ENCODE measurements at places on chromosomes 1 and 21.

DNA sequence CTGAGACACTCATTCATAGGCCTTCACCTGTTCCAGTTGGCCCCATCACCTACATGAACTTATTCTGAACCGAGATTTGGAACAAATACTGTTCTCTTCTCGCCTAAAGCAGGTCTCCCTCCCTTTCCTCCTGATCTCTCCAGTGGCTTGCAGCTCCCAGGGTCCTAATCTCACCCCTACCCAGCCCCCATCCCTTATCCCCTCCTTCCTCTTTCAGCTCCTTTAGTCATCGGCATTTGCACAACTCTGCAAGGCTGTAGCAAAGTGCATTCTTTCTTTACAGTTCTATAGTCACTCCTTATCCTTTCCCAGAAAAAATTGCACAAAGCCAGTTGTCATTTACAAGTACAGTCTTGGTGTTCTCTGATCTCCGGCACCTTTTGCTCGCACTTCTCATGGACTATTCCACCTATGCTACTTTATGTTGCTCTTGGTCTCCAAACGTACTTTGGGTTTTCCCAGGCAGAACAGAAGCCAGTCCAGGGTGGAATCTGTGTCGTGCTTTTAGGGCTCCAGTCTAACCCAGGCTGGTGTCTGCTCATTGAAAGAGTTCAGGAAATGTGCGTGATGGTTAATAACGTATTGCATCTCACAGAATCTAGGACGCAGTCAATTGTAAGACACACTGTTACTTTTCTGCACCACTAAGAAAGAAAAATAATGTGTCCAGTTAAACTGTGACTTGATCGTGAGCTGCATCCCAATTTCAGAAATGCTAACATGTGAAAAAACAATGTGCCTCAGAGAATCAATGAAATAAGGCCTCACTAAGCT, 965 bp downstream of the ABCA4 start:
- no peak for DNase-seq

- DNase-seq = peak; percentile 59
Observed at GRCh38 chr1:17066361-17067068, 12.7 kb upstream of the SDHB start.

GRCh38 chr1:35563166-35563565, 5.6 kb downstream of the NCDN start:
- DNase-seq = no peak

DNA sequence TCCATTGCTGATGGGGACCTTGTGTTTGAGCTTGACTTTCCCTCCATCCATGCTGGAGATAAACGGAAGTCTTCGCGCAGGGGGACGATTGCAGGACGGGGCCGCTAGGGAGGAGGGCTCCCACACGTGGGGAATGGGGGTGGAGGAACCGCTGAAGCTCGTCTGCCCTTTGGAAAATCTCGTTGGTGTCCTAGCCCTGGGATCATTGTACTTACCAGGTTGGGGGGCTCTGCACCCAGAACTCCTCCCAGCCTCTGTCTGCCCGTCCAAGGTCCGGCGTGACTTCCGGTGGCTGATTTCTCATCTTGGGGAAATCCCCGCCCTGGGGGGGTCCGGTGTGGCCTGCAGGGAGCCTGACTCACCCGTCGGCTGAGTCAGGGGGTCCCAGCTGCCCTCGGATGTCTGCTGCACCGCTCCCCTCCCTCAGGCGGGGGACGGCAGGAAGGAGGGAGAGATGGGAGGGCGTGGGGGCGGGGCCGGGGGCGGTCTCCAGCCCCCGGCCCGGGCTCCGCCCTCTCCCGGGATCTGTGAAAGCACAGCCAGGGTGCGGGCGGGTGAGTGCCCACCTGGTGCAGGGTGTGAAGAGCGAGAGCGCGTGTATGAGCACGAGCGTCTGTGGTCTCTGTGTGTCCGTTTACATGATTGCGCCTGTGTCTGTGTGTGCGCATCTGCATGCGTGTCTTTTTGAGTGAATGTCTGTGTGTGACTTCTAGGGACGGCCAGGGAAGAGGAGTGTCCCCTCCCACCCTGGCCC, 35.8 kb downstream of the PIK3CD start:
- peak; percentile 72 for DNase-seq

DNA sequence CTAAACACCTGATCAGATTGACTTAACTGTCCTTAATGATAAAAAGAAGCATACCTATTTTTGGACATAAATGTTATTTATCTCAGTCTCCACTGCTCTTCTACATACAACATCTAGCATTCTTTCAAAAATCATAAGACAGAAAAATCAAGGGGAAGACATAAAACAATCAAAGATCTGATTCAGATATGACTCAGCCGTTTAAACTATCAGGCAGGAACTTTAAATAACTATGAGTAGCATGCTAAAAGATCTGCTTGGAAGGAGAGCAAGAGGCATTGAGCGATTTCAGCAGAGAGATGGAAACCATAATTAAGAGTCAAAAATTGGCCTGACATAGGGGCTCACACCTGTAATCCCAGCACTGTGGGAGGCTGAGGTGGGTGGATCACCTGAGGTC, 27.2 kb upstream of the SLC22A15 start:
- no peak for DNase-seq

- no peak for DNase-seq
Observed at GRCh38 chr1:212364985-212365384, 49.7 kb downstream of the PACC1 start.

DNA sequence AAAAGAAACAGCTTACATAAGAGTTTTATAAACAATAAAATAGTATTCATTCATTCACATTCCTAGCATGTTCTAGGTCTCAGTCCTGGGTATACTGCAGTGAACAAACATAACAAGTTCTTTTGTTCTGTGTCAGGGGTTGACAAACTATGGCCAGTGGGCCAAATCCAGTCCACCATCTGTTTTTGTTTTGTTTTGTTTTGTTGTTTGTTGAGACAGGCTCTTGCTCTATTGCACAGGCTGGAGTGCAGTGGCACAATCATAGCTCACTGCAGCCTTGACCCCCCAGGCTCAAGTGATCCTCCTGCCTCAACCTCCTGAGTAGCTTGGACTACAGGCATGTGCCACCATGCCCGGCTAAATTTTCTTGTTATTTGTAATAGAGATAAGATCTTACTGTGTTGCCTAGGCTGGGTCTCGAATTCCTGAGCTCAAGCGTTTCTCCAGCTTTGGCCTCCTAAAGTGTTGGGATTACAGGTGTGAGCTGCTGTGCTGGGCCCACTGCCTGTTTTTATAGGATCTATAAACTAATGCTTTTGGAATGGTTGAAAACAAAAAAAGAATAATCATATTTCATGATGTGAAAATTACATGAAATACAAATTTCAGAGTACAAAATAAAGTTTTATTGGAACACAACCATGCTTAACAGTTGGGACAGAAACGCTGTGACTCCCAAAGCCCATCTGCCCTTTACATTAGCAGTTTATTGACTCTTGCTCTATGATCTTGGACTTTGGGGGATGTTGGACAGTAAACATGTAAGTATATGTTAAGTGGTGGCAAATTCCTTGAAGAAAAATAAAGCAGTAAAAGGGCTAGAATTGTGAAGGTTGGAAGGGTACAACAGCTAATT, 17.9 kb downstream of the CAPZA1 start:
- DNase-seq = no peak

- no peak for DNase-seq
Observed at GRCh38 chr1:228350179-228350742, 56.4 kb downstream of the TRIM11 start.

DNA sequence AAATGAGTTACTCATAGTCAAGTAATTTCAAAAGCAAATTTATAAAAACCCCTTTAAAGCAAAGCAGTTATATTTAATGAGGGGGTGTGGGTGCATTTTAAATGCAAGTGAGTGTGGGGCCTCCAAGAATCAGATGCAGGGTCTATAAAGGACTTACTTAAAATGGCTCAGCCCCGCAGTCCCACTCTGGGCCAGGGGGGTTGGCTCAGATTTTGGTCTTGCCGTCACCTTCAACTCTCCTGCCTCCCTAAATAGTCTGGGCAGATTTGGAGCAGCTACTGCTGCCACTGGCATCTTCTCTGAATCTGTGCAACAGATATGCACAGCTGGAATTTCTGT, 16.2 kb downstream of the AMPD2 start:
- no peak for DNase-seq

- no peak for DNase-seq
Observed at GRCh38 chr1:23007106-23007505, 8.5 kb downstream of the TEX46 start.

DNA sequence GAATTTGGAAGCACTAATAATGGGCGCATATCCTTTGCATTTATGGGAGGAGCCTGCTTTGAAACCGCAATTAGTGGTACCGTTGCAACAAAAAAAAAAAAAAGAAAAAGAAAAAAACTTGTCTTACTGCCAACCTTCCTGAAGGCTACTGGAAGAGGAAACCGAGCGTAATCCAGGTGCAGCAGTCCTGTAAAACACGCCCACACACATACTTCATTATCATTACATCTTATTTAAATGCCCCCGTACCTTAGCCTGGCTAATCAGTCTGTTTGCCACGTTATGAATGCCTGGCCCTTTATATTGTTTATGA, 686 bp upstream of the ZNF281 start:
- no peak for DNase-seq

DNA sequence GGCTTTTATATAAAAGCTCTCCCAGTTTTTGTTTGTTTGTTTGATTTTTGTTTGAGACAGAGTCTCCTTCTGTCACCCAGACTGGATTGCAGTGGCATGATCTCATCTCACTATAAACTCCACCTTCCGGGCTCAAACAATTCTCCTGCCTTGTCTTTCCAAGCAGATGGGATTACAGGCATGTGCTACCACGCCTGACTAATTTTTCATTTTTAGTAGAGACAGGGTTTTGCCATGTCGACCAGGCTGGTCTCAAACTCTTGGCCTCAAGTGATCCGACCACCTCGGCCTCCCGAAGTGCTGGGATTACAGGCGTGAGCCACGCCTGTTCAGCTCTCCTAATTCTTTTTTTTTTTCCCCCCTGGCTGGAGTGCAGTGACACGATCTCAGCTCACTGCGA, 4.4 kb downstream of the PCAT6 start:
- no peak for DNase-seq

DNA sequence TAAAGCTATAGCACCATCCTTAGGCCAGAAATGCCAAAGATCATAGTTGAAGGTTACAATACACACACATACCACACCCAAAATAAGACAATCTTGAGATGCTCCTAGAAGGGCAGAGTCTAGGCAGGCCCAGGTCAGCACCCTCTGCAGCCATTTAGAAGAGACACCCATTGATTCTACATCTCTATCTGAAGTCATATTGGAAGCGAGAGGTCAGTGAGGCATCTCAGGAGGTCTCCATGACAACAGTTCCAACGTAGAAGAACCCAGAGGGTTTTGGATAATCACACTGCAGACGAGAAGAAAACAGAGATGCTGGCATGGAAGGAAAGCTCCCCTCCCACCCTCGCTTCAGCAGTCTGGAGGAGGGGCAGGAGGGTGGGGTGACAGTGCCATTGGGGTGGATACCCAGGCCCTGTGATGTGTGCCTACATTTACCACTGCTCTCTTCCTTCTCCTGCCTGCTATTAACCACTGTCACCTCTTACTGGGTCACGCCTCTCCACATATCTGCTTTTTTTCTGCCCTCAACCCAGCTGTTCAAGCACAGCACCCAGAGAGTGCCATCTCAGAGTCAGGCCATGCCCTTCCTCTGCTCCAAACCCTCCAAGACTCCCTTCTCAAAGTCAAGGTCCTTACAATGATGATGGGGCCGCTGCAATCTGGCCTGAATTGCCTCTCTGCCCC, 6.2 kb downstream of the TMCO4 start:
- no peak for DNase-seq

DNA sequence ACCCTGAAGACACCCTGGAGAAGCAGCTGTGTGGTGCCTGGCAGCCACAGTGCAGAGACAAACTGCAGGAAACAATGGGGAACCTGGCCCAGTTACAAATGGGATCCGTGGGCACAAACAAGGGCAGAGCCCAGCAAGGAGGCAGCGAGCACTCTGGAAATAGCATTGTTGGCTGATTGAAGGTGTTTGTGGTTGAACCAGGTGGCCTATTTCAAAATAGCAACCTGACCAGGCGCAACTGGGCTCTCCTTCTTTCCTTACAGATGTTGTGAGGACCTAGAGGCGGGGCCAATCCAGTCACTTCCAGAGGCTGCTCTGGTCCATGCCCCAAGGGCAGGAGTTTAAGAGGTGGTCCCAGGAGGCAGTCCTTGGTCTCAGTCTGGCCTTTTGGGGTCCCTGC, 21.7 kb upstream of the ZBTB21 start:
- DNase-seq = no peak

- no peak for DNase-seq
Observed at GRCh38 chr1:98947071-98947470, 57.6 kb downstream of the PLPPR5 start.

DNA sequence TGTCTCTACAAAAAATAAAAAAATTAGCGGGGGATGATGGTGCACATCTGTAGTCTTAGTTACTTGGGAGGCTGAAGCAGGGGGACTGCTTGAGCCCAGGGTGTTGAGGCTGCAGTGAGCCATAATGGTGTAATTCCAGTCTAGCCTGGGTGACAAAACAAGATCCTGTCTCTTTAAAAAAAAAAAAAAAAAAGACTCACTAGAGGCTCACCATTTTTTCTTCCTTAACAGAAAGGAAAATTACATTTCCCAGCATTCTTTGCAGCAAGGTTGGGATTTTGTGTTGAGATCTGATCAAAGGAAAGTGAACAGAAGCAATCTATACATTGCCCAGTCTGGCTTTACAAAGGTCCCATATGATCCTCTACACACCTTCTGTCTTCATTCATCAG, 21.5 kb downstream of the GFI1 start:
- no peak for DNase-seq

DNA sequence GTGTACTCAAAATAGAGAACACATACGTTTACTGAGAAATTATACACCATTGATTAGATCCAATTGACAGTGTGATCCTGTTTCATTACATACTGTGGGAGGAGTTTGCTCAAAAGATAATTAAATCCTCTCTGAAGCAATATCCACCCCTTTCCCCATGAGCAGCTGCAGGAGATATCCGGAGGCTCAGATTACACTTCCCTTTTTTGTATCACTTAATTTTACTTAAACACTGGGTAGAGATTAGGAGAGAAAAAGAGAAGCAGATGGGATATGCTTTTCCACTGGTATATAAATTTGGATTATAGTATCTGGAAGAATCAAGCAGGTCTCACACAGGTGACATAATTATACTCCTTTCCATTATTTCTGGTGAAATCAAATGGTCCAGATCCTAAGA, 333.3 kb upstream of the ZRANB2 start:
- peak; percentile 35 for DNase-seq

GRCh38 chr1:196558411-196558810, 49.8 kb downstream of the KCNT2 start:
- peak; percentile 24 for DNase-seq

DNA sequence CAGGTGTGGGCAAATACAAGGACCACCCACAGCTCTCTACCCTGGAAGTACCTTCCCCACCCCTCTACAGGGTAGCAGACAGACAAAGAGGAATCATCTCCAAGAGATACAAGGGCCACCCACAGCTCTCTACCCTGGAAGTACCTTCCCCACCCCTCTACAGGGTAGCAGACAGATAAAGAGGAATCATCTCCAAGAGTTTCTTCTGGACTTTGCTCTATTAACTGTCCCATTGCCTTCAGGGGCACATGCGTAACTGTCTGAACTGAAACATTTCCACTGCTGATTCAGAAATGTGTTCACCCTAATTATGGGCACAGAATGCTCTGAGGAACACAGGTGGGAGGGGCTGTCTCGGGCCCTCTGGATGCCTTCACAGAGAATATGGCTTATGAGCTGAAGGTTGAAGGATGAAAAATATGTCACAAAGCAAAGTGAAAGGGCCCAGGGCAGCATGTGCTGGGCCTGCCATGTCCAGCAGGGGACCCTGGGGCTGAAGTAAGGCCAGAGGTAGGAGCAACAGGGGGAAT, 43.9 kb downstream of the ZNF281 start:
- no peak for DNase-seq

Measured in suppressor macrophage treated with lipopolysaccharide for 4 hours (primary cell).